HT1080 (cell line): ENCODE measurements at places on chromosomes 2 and 18.

GRCh38 chr2:128788636-128789220, 470.1 kb upstream of the HS6ST1 start:
- no peak for DNase-seq

- DNase-seq, result no peak
Measured at GRCh38 chr2:34308140-34308539, 709.0 kb upstream of the FAM98A start.

GRCh38 chr2:128988967-128989366, 670.3 kb upstream of the HS6ST1 start:
- DNase-seq, result no peak

GRCh38 chr2:122610948-122611609, 855.6 kb downstream of the TSN start:
- no peak for DNase-seq

DNA sequence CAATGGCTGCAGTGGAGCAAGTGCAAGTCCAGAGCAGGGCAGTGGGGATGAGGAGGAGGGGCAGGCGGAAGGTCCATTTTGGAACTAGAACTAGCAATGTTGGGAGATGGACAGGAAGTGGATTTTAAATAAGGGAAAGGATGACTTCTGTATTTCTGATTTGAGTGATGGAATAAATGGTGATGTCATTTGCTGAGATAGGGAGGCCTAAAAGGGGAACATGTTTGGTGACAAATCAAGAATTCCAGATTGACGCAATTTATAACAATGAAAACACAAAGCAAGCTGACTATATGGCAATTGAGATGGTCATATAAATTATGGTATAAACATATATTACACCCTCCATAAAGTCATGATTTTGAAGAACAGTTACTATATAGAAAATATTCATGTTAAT, 209.3 kb downstream of the SS18 start:
- DNase-seq, result no peak

DNA sequence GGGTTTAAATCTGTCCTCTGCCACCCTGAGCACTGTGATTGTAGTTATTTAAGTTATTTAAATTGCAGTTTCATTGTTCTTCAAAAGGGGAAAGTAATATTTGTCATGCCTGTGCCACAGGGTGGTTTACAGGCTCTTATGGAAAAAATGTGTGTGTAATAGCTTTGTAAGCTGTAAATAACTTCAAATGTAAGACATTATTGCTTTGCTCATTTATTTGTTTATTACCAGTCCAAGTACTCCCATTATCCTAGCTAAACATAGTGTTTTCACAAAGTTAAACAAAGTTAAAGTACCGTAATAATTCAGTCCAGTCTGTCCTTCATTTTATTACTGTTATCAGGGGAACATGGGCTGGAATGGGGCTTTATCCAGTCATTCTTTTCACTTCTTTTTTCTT, 43.4 kb upstream of the IGFBP2 start:
- DNase-seq, result no peak

GRCh38 chr2:169080250-169081069, 11.1 kb downstream of the DHRS9 start:
- peak; percentile 78 for DNase-seq
